Type B pancreatic cell (in vitro differentiated cells): ENCODE measurements at places on chromosomes 3 and 15. TPM values are rescaled to one million over a fixed set of nuclear protein-coding genes. Genes with fewer than 3 reads are reported as not detected.

Gene FBXL22
- total RNA-seq, result 0.45 and 1.1 TPM in 2 replicates

- no peak for DNase-seq
Observed at GRCh38 chr15:83299462-83299861, 15.0 kb upstream of the BNC1 start.

Gene CCRL2
- total RNA-seq, result 0.17 and 0.34 TPM in 2 replicates

Gene LMLN
- 10.0 and 10.8 TPM in 2 replicates for total RNA-seq

Gene HYAL2
- total RNA-seq, result 46.6 and 52.5 TPM in 2 replicates

- no peak for DNase-seq
Observed at GRCh38 chr3:2303566-2303965, 204.9 kb downstream of the CNTN4 start.

DNA sequence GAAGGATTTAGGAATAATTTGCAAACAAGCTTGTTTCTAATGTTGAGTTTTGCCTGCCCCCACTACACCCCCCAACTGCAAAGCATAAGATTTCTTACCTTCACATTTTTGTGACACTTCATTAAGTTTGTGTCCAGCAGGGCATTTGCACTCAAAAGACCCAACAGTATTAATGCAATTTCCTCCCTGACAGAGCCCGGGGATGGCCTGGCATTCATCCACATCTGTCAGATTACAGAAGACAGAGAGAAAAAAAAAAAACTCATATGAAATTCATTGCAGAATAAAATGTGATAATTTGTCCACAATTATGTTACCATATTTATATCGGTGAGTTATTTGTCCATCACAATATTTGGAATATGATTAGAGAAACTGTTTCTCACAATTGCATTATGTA, 111.5 kb downstream of the FBN1 start:
- DNase-seq, result no peak

GRCh38 chr3:95511828-95512227, 1302.6 kb upstream of the EPHA6 start:
- no peak for DNase-seq

GRCh38 chr15:58442122-58442521, 10.3 kb downstream of the LIPC start:
- DNase-seq, result no peak

DNA sequence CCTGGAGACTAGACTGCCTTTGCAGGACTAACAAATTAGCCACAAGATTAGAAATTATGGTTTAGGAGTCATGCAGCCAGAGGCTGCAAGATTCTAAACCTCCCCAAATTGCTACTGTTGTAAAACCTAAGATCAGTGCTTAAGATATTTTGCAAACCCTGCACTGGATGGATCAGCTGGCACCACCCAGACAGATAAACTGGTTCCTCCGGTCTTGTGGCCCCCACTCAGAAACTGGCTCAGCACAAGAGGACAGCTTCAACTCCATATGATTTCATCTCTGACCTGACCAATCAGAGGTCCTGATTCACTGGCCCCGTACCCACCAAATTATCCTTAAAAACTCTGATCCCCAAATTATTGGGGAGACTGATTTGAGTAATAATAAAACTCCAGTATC, 19.5 kb upstream of the PXYLP1 start:
- no peak for DNase-seq

Gene ULK3
- 44.9 and 46.4 TPM in 2 replicates for total RNA-seq

GRCh38 chr15:20358779-20359414, 182.7 kb downstream of the GOLGA6L6 start:
- DNase-seq, result no peak

Gene NDUFB4
- total RNA-seq, result 129 and 171 TPM in 2 replicates

DNA sequence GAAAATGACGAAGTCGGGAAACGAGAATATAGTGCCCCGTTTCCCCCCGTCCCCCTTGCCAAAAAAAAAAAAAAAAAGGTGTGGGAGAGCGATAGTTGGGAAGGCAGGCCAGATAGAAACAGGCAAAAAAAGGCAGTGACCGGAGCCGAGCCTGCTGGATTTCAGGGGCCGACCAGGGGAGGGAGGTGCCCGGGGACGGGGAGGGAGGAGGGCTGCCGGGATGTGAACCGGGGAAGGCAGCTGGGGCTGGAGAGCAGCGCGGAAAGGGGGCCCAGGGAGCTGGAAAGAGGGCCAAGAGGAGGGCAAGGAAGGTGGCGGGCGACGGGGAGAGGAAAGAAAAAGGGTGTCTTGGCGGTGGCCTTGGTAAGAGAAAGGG, 837 bp downstream of the LRRN1 start:
- DNase-seq, result peak; percentile 72

DNA sequence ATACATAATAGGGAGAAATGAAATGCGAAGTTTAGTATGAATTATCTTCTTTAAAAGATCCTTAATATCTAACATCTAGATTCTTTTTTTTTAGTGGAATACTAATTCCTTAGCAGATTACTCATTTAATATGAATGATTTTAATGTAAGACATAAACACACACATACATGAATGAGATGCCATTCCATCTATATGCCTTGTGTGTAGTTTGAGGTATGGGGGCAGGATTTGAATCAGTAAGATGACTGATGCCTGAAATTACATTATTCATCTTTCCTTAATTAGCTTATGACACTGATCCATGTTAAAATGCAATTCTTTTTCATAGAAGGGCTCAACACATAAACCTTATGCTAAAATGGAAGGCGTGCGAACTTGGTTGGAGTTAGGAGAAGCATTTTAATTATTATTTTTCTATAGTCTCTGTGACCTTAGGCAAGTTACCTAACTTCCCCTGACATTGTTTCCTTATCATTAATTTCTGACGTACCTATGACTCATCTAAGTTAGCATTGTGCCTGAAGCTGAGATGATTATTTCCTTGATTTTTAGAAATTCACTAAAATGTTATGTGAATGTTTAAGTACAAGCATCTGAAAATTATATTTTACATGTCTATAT, 10.8 kb upstream of the BNIP2 start:
- DNase-seq, result no peak

Gene CHRNA3
- total RNA-seq, result 8.4 and 19.2 TPM in 2 replicates

Gene WDR93
- 0.29 and 1.5 TPM in 2 replicates for total RNA-seq

DNA sequence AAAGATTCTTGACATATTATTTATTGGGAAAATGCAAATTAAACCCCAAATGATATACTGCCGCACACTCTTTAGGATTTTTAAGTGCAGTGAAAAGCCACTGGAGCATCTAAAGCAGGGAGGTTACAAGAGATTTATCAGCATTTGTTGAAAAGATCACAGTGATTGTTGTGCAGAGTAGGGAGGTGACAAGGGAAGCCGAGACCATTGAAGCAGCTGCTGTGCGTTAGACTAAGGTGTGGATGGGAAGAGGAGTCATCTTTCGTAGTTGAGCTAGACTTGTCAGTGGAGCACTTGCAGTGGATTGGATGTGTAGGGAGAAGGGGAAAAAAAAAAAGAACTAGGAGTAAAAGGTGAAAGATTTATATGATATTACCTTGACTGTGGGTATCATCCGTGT, 854.6 kb downstream of the NTRK3 start:
- DNase-seq, result no peak

Gene FAM174B
- total RNA-seq, result 33.2 and 41.4 TPM in 2 replicates

DNA sequence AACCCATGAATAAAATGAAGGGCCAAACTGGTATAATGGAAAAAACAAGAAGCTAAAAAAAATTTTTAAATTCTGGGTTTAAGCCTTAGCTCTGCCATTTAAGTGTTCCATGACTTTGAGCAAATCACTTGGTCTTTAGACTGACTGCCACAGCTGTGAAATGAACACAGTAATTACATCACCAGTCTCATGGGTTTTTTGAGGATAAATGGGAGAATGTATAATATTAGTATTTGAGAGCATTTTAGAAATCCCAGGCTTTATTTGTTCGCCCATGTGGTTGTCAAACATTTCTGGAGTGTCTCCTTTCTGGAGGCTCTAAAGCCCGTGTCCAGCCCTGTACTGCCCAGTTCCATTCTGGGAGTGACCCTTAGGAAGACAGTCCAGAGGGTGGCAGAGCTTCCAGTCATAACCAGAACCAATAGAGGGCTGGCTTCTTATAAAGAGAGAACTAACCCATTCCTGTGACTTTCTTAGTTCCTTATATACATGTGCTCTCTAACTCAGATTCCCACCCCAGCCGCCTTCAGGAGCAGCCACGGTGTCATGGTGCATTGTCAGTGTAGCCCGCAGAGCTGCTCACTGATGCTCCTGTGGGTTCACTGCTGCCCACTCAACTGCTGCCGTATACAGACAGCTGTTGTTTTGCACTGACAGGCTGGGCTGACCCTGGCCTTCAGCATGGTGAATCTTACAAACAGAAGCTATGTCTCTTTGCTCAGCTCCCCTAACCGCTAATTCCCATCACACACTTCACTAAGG, 44.7 kb downstream of the BOC start:
- DNase-seq, result no peak

Gene RYR3
- total RNA-seq, result 2.2 and 2.9 TPM in 2 replicates

Gene SAMD7
- total RNA-seq, result not detected in 2 replicates

DNA sequence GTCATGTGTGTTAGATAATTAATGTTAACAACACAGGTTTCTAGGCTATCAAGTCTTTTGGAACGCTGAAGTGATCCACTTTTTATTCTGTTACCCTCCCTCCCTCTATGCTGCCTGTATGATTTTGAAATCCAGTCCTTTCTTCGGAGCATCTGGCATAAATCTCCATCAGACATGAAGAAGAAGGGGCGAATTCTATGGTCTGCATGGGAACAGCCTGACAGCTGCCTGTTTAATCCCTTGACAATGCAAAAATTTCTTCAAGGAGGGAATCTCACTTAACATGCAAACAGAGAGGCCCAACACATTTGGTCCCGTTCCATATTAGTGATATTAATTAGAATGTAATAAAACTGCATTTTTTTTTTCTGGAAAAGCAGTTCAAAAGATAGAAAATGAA, 145.2 kb downstream of the VGLL3 start:
- no peak for DNase-seq

Gene CYP1A2
- 1.6 TPM in 1 of 2 replicates, not detected in the other for total RNA-seq

Gene THOC7
- total RNA-seq, result 48.3 and 53.0 TPM in 2 replicates

- DNase-seq, result no peak
Observed at GRCh38 chr3:66534304-66534845, 33.6 kb upstream of the LRIG1 start.

- DNase-seq, result no peak
Observed at GRCh38 chr15:57526615-57527014, 65.1 kb upstream of the MYZAP start.

Gene LRRN1
- 30.7 and 85.2 TPM in 2 replicates for total RNA-seq

DNA sequence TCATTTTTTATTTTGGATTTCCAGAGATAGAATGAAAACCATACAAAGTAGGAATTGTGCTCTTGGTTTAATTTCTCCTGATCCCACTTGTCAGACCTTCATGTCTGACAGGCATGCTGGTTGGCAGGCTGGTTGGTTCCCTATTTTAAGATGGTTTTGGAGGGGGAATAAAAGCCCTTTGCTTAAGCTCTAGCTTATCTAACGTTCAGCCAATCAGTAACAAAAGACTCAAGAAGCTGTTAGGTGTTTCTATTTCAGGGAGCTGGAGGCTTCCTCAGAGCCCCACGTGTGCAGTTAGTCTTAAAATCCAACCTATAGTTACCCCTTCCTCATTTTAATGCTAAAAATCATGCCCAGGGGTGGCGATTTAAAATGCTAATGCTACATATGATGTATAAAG, 40.5 kb upstream of the XIRP1 start:
- no peak for DNase-seq

- peak; percentile 73 for DNase-seq
Observed at GRCh38 chr3:135895106-135895733, 70.3 kb upstream of the PPP2R3A start.

Gene TARS3
- 11.0 and 17.1 TPM in 2 replicates for total RNA-seq

- DNase-seq, result no peak
Observed at GRCh38 chr3:67329358-67329757, 325.1 kb downstream of the SUCLG2 start.

GRCh38 chr15:92839696-92840095, 60.4 kb upstream of the CHD2 start:
- DNase-seq, result no peak

- DNase-seq, result peak; percentile 62
Observed at GRCh38 chr3:152269831-152270734, 1.4 kb downstream of the MBNL1 start.

Gene MAP1A
- 6.0 and 18.2 TPM in 2 replicates for total RNA-seq

Gene ITIH4
- 4.1 and 14.0 TPM in 2 replicates for total RNA-seq

GRCh38 chr3:98433764-98434163, 29.2 kb upstream of the OR5K1 start:
- DNase-seq, result no peak

Gene PLA2G4F
- 1.1 and 3.2 TPM in 2 replicates for total RNA-seq

Gene ANKRD34C
- not detected in 2 replicates for total RNA-seq

DNA sequence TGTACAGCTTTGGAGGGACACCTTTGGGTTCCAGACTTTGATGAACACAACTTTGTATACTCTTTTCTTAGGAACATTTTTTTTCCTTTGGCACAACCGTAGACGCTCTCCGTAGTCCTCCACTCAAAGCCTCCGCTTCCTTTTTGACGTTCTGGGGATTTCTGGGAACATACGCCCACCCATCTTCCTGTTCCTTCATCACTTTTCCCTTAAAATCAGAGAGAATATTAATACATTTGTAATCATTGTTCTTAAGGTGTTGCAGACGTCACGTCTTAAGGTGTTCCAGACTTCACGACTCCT, 405 bp upstream of the SPG21 start:
- no peak for DNase-seq

DNA sequence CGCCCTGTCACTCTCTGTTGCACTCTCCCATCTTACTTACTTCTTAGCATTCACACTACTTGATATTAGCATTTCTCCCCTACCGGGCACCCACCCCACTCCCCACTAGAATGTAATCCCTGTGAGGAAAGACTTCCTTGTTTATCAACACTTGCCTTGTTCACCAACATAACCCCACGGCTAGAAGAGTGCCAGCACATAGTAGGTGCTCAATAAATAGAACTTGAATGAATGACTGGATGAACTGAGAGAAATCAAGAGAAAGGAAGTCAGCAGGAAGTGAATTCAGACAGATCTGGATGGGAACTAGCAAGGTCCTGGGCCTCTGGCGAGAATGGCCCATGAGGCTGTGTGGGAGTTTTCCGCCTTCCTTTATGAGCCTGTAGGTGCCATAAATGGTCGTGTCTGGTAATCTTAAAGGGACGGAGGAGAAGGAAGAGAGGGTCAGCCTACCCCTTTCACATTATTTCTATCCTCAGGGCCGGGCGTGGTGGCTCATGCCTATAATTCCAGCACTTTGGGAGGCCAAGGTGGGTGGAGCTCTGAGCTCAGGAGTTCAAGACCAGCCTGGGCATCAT, 42.4 kb upstream of the HERC1 start:
- DNase-seq, result no peak

DNA sequence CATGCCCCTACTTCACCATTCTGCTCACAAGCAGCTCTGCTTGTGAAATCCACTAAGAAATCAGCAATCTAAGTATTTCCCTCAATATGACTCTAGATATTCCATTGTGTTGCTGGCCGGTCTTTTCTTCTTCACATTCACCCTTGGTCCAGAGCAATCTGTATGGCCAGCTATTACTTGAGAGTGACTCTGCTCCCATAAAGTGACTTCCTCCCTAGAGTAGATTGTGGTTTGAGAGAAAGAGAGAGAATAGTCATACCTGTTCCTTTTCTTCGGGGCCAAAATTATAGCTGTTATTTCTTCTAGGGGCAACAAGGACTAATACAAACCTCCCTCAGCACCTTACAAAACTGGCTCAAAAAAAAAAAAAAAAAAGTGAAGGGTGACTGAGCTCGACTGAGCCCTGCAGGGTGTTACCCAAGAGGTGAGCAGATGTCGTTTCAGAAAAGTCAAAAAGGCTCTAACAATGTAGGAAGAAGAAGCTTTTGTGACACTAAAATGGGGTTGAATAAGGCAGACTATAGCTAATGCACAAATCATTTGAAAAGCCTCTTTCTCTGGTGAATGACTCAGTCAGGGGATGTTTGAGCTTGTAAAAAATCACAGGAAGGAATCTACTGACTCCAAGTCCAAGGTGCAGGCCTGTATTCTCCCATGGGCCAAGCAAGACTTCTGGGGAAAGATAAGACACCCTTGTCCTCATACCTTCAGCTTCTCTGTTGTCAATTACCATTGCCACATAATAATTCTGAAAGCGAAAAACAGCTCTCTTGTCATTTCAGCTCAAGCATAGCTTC, 161.0 kb upstream of the SLC24A5 start:
- no peak for DNase-seq
